NCI-H526 treated with DMSO at 0.1 percent for 48 hours (cell line): ENCODE measurements at places on chromosomes 2 and 18.

- DNase-seq = no peak
Observed at GRCh38 chr2:36650031-36650829, 46.3 kb upstream of the VIT start.

DNA sequence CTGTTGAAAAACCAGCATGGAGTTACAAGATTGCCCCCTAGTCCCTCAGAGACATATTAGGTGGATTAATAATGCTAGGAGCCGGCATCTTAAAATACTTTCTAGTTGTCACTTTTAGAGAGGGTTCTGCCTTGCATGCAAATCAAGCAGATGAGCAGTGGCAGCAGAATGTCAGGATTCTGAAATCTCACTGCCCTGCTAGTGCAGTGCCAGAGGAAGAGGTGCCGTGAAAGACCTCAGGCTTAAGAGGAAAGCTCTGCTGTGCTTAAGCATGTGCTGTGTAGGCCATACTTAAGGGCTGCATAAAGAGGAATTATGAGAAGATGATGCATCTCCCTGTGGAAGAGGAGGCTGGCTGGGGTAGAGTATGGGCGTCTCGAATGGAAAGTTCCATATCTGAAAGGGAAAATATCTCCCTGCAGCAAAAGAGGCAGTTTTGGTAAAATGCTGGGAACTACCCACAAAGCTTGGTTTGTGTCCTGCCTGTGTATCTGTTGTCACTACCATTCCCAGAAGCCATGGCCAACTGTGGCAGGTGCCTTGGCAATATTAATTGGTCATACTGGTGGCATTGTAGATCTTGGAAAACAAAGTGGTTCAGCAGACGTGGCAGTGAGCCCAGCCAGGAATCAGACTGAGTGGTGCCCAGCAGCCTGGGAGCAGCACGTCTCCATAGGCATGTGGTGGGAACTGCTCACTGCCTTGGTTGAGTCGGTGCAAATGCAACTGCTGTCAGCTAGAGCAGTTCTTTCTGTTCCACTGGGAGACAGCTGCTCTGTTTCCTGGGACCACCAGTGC, 131.9 kb downstream of the EVA1A start:
- DNase-seq = no peak

DNA sequence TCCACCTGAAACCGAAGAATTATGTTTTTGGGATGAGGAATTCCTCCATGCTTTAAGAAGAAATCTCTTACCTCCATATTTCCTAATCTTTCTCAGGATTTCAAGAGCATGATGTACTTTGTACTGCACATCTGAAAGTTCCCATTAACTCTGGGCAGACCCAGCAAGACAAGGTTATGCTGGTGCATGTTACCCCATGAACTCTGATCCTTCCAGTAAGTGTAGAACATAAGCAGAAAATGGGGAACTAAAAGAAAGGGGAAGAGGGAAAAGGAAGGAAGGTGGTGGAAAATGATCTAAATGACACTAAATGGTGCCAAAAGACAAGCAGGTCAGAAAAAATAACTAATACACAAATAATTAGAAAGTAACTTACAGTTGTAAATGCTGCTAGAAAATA, 50.7 kb downstream of the STRN start:
- DNase-seq = no peak

DNA sequence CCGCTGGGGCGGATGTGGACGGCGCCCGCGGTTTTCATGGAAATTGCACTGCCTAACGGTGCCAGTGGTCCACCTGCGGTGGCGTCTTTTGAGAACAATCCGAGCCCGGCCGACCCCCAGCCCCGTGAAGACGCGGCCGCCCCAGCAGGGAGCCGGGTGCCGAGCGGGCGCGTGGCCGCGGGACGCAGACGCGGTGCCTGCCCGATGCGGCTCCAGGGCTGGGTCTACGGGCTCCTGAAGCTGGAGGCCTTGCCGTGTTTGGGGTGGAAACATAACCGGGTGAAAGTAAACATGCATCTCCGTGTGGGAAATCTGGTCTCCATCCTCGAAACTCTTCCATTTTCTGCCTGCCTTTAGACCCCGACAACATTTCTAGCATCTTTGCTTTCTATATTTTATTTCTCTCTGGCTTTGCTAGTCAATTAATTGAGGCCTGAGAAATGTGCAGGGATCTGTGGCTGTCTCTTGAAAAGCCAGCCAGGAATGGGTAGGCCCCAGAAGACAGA, 572 bp downstream of the INPP4A start:
- DNase-seq = no peak

GRCh38 chr2:121103960-121104359, 181.0 kb downstream of the TFCP2L1 start:
- no peak for DNase-seq

DNA sequence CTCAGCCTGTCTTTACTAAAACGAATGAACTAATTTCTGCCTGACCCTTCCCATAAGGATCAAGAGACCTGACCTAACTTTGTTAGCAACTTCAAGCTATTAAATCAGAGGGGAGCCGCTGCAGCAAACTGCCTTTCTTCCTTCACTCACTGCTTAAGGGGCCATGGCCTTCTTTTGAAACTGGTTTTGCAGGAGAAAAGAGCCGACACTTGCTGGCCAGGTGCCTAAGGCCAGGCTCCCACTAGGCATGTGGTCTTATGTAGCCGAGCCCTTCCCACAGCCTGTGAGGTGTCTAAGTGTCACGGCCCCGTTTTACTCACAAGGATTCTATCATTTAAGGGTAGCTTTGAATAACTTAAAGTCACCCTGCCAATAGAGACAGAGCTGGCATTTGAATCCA, 130.8 kb downstream of the ZNF236 start:
- no peak for DNase-seq

- DNase-seq = no peak
Observed at GRCh38 chr2:88110830-88111229, 17.0 kb downstream of the FABP1 start.

- DNase-seq = no peak
Observed at GRCh38 chr2:224407241-224407701, 5.4 kb upstream of the FAM124B start.

- DNase-seq = no peak
Observed at GRCh38 chr18:36179562-36180355, 7.5 kb upstream of the MOCOS start.

DNA sequence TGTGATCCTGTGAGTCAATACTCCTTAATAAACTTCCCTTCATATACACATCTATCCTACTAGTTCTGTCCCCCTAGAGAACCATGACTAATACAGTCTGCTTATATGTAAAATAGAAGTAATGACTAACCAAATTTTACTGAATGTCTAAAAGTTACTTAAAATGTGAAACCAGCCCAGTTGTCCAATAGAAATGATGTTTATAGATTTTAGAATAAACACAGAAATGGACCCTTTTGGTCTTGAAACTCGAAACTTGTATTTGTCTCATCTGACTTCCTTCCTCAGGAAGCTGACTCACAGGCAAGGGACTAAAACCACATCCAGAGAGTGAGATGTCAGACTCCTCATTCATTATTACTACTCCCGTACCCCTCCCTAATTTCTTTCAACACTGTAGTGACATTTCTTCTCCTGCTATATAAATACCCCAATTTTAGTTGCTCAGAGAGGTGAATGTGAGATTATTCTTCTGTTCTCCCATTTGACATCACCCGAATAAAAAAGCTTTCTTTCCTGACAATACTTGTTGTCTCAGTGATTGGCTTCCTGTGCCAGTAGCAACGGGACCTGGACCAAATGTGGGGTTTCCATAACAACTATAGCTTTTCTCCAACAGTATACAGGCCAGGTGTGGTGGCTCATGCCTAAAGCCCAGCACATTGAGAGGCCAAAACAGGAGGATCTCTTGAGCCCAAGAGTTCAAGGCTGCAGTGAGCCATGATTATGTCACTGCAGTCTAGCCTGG, 486.0 kb downstream of the ERBB4 start:
- no peak for DNase-seq

DNA sequence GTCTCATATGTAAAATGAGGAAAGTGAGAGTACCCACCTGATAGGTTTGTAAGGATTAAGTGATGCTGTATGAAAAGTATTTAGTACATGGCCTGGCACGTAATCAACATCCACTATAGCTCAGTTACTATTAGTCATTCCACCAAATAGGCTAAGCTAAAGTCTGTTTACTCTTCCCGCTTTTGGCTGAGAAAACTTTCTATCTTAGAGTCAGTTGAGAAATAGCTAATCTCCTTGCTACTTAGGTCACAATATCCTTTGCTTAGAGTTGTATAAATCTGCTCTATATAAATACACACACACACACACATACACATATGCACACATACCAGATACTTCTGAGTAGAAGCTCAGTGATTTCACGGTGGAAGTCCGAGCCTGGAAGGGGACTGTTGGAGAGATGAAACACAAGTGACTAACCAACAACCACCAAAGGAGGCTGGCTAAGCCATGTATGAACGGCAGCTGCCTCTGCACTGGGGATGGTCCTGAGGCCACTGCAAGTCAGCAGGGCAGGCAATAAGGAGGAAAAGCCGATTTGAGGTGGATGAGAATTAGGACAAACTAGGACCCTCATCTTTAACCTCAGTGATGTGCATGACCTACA, 104.6 kb upstream of the EPHA4 start:
- DNase-seq = no peak

GRCh38 chr18:64956465-64956864, 794.3 kb upstream of the CDH7 start:
- DNase-seq = no peak

GRCh38 chr2:230312638-230313037, 14.4 kb upstream of the SP140L start:
- DNase-seq = no peak

GRCh38 chr2:26590980-26591618, 50.1 kb downstream of the CIB4 start:
- DNase-seq = peak; percentile 66

DNA sequence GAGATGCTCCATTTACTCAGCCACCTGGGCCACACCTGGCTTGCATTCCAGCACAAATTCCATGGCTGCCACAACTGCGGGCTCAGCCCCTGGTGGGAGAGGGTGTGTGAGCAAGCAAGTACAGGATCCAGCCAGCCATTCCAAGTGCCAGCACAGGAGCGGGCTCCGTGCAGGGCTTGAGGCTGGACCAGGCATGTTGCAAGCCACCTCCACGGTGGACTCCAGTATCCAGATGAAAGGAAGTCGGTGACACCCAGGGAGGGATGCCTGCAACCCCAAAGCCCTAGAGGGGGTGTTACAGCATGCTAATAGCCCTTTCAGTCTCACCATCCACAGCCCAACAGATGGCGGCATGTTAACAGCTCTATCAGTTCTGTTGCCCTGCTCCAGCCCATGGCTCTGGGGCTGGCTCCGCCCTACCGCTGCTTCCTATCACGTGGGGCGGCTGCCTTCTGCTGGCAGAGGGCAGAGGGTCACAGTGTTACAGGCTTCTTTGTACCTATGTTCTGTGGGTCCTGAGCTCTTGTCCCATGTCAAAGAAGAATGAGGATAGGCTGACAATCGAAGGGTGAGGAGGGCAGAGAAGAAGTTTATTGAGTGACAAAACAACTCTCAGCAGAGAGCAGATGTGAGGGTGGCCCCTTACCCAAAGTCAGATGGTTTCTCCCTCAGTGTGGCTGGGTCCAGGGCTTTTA, 11.7 kb upstream of the GORASP2 start:
- no peak for DNase-seq

DNA sequence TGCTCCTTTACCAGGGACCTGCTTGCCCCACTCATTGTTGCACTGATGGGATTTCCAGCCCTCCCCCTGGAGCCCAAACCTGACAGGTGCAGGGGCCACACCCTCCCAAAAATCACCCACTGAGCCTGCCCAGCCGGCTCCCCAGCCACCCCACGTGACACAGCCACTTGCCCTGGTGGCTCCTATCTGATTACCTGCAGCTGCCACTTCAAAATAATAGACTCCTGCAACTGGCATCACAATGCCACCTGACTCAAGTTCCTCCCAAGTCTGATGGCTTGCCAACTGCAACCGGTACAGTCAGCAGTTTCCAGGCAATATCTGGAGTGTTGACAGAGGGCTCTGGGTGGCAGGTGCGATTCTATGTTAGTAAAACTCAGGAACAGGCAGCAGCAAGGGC, 66.2 kb downstream of the CRACDL start:
- peak; percentile 12 for DNase-seq

- DNase-seq = no peak
Observed at GRCh38 chr2:238467792-238468191, 41.1 kb downstream of the ASB1 start.

- DNase-seq = no peak
Observed at GRCh38 chr18:22465859-22466457, 48.2 kb upstream of the CTAGE1 start.

DNA sequence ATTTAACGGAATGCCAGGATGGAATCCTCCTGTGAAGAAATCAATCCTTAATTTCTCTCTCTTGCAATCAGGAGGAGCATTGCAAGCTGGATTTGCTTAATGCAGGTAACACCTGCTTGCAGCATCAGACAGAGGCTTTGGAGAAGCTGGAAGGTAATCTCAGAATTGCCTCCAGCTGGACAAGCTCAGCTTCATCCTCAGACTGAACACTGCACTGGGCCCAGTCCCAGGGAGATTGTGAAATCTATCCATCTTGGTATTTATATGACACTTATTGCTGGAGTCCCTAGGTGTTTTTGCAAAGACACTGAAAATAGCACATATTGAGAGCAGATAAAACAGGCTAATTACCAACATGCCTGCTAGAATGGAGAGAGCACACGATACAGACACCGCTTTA, 179.4 kb upstream of the SESTD1 start:
- no peak for DNase-seq

- DNase-seq = no peak
Observed at GRCh38 chr2:169172151-169172735, 102.9 kb downstream of the DHRS9 start.

DNA sequence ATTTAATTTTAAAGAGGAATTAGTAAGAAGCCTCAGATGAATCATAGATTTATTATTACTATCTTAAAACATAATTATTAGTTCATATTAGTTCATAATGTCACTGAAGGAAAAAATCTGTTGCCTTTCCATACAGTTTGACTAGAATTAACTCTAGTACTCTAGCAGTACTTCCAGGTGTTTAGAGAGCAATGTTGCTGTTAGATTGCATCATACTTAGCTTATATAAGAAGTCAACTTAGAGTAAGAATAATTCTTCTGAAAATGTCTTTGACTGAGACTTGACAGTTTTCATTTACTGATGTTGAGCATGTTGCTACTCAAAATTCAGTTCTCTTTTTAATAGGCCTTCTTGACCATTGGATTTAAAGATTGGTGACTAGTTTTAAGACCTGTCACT, 4.7 kb downstream of the RAB3GAP1 start:
- no peak for DNase-seq

GRCh38 chr2:121696410-121696930, 40.2 kb downstream of the NIFK start:
- DNase-seq = no peak

- DNase-seq = no peak
Observed at GRCh38 chr2:30702694-30703093, 104.6 kb downstream of the CAPN13 start.
